Thyroid gland (tissue), 4 donors: ENCODE measurements at places on chromosomes 5 and 9.

- no peak for DNase-seq
Observed at GRCh38 chr5:71859515-71859914, 140.4 kb downstream of the CARTPT start.

DNA sequence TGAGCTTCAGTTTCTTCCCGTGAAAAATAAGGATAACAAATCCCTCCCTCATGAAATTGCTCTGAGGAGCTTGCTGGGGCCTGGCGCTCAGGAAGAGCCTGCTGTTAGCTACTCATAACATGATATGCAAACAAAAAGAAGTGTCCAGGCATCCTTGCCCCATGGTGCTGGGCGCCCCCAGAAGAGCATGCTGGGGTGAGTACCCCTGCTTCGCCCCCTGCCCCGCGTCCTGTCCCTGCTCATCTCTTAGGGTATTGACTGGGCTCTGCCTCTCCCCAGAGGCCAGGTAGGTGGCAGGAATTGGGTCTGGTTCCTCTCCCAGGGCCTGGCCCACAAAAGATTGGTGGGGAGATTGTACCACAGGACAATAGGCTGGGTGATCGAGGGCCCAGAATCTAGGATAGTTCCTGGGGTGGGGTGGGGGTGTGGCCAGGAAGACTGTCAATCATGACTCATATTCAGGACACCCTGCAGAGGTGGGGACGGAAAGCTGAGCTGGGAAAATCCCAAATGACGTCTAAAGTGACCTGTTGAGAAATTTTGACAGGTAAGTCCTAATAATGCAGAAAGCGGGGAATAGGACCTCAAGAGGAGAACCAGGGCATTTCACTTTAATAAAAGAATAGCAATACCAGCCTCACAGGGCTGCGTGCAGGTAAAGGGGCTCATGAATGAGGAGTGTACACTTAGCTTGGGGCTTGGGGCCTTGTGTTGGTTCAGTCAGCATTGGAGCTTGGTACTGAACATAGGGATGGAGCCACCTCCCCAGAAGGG lies 8.9 kb downstream of the PITX1 start:
- DNase-seq = no peak

DNA sequence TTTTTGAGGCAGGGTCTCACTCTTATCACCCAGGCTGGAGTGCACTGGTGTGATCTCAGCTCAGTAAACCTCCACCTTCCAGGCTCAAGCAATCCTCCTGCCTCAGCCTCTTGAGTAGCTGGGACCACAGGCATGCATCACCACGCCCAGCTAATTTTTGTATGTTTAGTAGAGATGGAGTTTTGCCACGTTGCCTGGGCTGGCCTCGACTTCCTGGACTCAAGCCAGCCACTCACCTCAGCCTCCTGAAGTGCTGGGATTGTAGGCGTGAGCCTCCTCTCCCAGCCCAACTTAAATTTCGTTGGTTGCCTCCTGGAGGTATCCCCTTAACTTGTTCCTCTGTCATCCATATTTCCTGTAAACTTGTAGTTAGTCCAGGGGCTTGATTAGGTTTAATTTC lies 47.2 kb downstream of the RAB24 start:
- peak; percentile 68 for DNase-seq

DNA sequence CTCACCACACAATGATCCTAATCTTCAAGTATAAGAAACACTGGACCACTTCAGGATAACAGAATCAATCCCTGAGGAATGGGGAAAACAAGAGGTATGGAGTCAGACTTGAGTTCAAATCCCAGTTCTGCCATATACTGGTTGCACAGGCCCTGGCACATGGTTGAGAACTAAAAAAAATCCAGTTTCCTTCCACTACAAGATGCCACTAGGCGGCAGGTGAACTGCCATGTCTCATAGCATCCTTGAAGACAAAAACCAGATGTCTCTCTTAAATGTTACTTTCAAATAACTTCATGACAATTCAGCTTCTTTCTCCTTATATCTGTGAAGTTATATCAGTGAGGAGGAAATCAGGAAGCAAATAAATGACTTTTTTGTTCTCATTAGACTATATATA lies 11.0 kb downstream of the DEPDC1B start:
- DNase-seq = no peak

GRCh38 chr9:101176384-101176783 lies 147.9 kb downstream of the PLPPR1 start:
- DNase-seq = no peak

GRCh38 chr9:107281922-107282667 lies 984 bp upstream of the RAD23B start:
- DNase-seq = no peak

- no peak for DNase-seq
Observed at GRCh38 chr9:128087262-128087661, 19.2 kb downstream of the SLC25A25 start.

- no peak for DNase-seq
Observed at GRCh38 chr5:7805379-7805778, 45.6 kb downstream of the CFAP90 start.

DNA sequence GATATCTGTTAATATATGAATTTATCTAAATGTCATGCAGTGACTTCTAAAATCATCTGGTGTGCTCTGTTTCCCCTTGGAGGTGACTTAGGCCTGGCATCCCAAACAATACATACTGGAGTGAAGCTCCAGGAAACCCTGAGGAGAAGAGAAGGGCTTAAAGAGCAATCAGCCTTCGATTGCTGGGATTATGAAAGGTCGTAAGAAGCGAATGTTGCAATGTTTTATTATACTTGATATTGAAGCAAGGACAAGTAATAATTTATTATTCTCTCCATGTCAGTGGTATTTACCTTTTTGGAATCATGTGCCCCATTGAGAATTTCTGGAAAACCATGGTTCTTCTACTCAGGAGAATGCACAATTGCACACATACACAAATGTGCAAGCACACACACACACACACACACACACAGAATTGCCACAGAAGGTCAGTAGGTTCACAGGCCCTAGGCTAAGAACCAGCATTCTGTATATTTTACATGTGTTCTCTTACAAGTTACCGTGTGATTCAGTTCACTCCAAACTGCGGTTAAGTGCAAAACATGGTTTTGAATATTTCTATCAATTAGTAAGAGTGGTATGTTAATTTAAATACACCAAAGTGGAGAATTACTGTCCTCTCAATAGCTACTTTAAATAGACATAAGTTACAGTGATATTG lies 79.1 kb upstream of the CDKN2B start:
- DNase-seq = no peak

GRCh38 chr5:119370486-119370885 lies 14.7 kb downstream of the TNFAIP8 start:
- DNase-seq = no peak
